NCI-H345 (cell line): ENCODE measurements at places on chromosomes 5 and 9.

DNA sequence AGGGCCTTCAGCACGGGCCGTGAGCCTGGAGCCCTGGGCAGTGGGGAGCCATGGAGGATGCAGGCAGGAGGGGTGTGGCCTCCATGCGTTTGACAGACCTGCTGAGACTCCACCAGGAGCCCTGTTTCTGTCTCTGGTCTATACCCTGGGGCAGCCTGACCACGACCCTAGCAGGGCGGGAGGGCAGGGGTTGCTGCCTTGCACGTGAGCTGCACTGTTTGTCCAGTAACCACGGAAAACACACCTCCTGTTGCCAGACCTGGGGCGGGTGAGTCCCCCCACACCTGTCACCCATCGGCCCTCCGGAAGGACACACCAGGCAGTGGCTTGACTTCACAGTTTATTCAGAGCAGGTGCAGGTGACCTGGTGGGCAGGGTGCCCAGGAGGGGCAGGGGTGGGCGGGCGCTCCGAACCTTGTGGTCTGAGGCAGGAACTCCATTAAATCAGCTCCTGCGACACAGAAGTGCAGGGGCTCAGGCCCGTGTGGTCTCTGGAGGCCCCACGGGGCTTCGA, 3.9 kb downstream of the LCN8 start:
- no peak for DNase-seq

- no peak for DNase-seq
Observed at GRCh38 chr5:134063188-134063820, 51.2 kb upstream of the TCF7 start.

DNA sequence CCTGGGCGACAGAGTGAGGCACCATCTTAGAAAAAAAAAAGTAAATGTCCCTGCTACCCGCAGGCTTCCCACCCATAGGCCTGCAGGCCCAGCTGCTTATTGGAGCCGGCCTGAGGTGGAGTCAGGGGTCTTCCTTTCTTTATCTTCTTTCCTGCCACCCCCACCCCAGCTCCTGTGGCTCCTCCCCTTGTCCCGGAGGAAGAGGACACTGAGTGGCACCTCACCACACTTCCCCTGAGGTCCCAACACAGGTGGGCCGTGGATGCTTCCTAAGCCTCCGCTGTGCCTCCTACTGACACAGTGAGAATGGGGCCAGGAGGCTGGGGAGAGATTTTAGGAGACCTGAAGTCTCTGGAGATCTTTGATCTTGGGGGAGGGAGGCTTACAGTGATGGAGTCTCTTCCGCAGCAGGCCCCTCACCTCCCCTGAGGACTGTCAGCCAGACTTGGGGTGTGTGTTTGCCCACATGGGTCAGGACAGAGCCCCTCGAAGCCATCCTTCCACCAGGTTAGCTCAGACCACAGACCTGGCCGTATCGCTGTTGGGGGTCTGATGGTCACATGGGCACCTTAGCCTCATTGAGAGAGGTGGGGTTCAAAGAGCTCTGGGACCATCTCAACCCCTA, 135.4 kb upstream of the IER5L start:
- DNase-seq, result no peak

- DNase-seq, result no peak
Observed at GRCh38 chr5:16580382-16580781, 36.4 kb downstream of the RETREG1 start.

DNA sequence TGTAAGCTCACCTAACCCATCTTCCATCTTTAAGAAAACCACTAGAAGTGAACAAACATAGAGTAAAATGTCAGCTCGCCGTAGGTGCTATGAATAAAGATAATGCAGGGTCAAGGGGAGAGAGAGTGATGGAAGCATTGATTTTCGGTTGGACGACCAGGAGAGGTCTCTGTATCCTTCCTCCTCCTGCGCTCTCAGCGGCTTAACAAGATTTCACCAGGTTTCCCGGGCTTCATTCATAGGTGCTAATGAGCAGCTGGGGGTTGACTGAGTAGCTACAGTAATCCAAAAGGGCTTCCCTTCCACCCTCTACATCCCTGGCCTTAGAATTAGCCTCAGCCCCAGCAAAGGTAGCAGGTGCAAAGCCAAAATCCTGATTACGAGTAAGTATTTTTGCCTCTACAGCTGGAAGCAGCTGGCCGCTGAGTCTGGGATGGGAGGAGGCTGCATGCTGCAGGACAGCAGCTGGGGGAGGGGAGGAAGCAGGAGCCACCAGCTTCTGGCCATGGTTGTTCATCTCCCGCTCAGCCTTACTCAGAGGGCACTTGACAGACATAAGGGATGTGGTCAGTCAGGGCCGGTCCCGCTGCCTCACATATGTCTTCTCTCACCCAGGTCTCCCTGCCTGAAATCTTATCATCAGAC, 112.0 kb upstream of the IL12B start:
- DNase-seq, result no peak

DNA sequence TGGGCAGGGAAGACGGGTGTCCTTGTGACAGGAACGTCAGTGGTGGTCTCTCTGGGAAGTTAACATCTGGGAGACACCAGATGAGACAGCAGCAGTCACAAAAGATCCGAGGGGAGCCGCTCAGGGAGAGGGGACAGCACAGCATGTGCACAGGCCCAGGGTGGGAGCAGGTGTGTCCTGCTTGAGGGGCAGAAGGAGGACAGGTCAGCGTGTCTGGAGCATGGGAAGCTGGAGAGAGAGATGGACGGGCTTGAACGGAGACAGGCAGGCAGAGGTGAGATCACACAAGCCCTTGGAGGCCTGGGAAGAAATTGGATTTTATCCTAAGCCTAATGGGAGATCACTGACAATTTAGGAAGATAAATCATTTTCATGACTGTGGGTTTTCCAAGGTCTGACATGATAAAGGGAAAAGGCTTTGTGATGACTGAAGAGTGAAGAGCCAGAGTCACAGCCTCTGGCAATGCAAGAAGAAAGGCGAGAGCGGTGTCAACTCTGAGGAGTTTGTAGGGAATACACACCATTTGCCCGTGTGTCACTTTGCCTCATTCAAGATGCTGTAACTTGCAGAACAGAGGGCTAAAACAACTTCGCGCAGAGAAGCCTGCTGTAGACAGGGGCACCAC, 88.3 kb downstream of the FSTL4 start:
- no peak for DNase-seq

DNA sequence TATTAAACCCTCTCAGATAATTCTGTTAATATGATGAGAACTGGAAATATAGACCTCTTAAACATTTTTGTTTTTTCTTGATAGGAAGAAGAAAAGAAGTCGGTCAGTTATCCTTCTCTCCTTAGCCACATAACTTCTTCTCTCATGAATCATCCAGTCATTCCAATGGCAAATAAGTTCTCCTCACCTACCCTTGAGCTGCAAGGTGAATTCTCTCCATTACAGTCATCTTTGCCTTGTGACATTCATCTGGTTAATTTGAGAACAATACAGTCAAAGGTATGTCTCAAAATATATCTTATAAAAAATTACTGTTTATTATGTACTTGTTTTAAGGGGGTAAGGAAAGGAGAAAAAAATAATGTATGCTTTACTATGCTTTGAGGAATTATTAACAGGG, 165.3 kb downstream of the MAN2A1 start:
- DNase-seq, result no peak

DNA sequence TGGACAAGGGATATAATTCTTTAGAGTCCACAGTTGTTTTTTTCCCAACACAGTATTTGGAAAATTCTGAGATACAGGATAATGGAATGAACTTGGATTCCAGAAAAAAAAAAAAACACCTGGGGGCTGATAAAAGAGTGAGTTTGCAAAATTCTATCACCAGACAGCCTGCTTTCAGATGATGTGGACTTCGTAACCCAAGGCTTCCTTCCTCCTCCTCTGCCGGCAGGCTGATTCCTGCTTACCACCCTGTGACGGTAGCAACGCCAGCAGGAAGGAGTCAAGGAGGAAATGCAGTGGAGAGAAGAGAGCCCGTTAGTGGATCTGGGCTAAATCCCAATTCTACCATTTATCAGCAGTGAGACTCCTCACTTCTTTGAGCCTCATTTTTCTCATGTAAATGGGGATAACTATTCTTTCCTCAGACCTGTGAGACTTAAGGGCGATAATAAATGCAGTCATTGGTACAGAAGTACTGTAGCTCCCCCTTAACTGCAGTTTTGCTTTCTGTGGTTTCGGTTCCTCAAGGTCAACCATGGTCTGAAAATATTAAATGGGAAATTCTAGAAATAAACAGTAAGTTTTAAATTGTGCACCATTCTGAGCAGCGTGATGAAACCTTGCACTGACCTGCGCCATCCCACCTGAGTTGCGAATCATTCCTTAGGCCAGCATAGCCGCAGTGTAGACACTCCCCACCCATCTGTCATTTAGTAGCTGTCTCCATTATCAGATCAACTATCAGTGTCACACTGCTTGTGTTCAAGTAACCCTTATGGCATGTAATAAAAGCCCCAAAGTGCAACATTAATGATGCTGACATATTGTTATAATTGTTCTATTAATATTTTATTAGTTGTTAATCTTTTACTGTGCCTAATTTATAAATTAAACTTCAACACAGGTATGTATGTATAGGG, 71.4 kb downstream of the DCP2 start:
- no peak for DNase-seq

DNA sequence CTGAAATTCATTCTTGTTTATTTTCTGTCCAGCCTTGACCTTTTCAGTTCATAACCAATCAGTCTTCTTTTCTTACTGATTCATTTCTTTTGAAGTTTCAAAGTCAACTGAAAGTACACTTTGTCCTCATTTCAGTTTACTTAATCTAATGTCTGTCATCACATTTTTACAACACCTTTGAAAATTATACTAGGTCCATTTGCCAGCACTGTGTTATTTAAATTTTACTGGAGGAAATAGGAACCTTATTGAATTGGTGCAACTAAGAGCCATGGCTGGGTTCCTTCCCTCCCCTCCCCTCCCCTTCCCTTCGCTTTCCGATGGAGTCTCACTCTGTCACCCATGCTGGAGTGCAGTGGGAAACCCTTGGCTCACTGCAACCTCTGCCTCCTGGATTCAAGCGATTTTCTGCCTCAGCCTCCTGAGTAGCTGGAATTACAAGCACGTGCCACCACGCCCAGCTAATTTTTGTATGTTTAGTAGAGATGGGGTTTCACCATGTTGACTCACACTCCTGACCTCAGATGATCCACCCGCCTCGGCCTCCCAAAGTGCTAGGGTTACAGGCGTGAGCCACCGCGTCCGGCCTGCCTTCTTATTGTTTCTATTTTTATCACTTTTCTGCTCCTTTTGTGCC, 6.3 kb downstream of the RMI1 start:
- no peak for DNase-seq

DNA sequence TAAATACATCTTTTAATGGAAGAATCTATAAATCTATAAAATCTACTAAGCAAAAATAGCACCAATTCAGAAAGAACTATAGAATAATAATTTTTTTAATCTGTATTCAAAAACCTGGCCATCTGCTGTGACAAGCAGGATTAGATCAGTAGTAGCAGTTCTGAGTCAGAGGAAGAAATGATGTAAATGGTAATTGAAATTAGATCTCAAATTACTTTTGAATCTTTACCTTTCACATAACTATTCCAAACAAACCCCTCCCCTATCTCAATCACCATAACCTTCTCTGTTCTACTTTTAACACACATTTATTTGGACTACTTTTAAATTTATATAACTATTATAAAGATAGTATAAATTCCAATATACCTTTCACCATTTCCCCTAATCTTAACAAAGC, 727.8 kb upstream of the FAM174A start:
- no peak for DNase-seq

DNA sequence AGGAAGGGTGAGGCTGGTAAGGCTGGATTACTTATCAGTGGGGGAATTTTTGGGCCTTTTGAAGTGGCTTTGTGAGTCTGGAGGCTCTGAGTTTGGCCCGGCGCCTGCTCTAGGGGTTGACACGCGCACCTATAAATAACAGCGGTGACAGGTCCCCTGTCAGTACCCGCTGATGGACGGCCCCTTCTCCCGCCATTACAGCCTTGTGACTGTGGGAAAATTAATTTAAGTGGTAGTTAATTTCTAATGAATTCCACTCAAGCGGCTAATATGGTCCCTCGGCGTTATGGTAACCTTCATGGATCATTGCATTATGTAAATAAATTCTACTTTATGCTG, 16.5 kb downstream of the MRPL36 start:
- no peak for DNase-seq

GRCh38 chr5:40414922-40415321, 264.8 kb upstream of the PTGER4 start:
- no peak for DNase-seq

DNA sequence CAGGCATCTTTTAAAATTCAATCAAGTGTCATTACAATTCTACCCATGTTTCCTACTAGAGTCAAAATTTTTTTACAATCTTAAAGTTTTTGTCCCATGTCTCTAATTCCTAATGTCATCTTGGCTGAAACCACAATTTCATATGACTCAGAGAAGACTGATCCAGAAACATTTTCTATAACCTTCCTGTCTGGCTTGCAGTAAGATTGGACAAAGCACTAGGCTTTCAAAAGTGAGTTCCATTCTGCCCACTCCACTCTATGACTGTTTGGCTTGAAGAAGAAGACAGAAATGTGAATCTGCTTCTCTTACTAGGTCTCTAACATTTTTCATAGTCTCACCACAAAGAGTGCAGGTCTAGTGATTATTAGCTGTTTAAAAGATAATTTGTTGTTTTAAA, 88.8 kb downstream of the NR3C1 start:
- no peak for DNase-seq

DNA sequence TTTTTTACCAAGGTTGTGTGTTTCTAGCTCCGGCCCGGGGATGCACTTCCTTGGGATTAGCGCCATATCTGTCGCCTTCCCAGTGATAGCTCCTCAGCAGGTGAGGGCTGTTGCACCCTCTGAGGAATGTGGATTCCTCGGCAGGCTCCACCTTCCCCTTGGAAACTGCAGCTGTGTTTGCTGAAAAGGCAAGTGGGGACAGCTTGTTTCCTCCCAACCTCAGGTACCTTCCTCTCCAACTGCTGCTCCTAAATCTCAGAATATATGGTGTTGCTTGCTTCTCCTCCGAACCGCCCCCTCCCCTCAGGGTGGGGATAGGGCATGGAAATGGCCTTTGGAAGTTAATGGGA, 1.3 kb downstream of the SLC1A1 start:
- no peak for DNase-seq

GRCh38 chr9:108477529-108478006, 378.2 kb downstream of the ACTL7B start:
- DNase-seq, result peak; percentile 70

DNA sequence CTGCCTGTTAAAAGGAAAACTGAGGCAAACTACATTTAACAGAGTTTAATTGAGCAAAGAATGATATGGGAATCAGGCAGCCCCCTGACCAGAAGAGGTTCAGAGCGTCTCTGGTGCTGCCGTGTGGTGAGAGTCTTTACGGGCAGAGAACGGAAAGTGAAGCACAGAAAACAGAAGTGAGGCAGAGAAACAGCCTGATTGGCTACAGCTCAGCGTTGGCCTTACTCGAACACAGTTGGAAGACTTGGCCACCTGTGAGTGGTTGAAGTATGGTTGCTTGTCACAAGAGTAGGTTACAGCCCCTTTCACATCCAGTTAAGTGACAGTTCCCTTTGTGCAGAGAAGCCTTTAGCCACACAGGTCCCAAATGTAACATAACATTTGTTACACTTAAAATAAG, 16.9 kb upstream of the FBP1 start:
- DNase-seq, result no peak

GRCh38 chr9:108582726-108583125, 273.1 kb downstream of the ACTL7B start:
- no peak for DNase-seq
